ENCODE measurements at places on chromosomes 16 and 17. TPM values are rescaled to one million over a fixed set of nuclear protein-coding genes. Genes with fewer than 3 reads are reported as not detected.

FLYWCH2 gene
- total RNA-seq: 21.2 TPM

DNA sequence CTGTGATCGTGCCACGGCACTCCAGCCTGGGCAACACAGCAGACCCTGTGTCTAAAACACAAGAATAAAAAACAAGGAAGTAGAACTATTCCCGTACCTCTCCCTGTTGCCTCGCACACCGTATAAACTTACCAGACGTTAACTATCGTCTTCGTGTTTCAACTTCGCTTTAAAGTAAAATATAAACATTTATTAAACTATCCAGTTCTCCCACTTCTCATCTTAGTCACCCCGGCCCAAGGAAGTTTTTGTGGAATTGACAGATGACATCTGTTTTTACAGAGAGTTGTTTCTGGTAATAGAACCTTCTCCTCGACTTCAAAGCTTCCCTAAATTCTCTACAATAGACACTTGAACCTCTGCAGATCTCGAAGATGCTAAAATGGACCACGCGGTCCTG, 83.1 kb downstream of the NXN start:
- DNase-seq: no peak

TEKT1 gene
- total RNA-seq: not detected

DNA sequence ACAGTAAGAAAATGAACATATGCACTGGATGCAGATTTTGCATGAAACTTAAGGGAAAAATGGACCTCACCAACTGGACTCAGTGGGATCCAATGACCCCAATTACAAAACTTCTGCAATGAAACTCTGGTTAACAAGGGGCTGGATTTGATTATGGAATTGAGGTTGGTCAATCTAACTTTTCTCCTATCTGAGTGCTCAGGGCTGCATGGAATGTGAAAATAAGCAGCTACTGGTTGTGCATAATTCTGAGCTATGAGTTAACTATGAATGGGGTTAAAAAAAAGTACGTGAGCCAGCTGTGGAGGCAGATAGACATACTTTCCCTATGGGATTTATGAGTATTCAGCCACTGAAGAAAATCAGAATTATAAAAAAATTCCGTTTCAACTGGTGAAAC, 9.2 kb downstream of the FAM20A start:
- no peak for DNase-seq

WNK4 gene
- 0.12 TPM for total RNA-seq

- no peak for DNase-seq
Observed at GRCh38 chr16:7791028-7791590, 458.5 kb downstream of the RBFOX1 start.

- DNase-seq: no peak
Observed at GRCh38 chr16:5516115-5516514, 418.5 kb upstream of the EEF2KMT start.

- DNase-seq: no peak
Observed at GRCh38 chr16:76777721-76778465, 413.1 kb upstream of the MON1B start.

GRCh38 chr16:17832738-17833137, 362.0 kb upstream of the XYLT1 start:
- DNase-seq: no peak

GRCh38 chr17:21215935-21216334, 2.0 kb upstream of the TMEM11 start:
- no peak for DNase-seq

- DNase-seq: no peak
Observed at GRCh38 chr17:35554668-35555067, 6.0 kb downstream of the SLFN14 start.

- DNase-seq: no peak
Observed at GRCh38 chr17:41547378-41547841, 19.3 kb upstream of the KRT19 start.

ANKS4B gene
- not detected for total RNA-seq

- peak; percentile 55 for DNase-seq
Observed at GRCh38 chr16:627454-628239, 3.1 kb upstream of the WFIKKN1 start.

DNA sequence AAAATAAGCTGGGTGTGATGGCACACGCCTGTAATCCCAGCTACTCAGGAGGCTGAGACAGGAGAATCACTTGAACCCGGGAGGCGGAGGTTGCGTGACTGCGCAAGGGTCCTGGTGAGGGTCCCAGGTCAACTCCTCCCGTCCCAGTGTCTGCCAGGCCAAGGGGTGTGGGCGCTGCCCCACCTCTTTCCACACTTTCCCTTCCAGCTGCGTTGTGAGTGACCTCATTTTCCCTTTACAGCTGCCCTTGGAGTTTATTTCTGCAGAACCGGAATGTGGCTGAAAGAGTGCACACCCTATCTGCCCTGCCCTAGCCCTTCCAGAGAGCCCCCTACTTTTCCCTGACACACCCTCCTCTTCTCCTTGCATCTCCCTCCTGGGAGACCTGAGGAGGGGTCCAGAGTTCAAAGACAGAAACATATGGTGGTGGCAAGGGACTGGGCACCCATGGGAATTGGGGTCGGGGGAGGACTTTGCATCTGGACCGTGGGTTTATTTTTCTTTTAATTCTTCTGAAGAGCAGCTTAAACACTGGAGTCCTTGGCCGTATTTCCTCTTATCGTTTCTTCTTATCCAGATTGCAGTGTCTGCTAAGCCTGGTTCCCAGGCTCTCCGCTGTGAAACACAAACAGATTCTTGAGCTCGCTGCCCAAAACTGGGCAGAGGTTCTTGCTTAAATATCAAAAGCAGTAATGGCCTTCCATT, 20.9 kb downstream of the MRC2 start:
- DNase-seq: no peak

- DNase-seq: peak; percentile 86
Observed at GRCh38 chr16:1003391-1004347, 22.1 kb downstream of the SOX8 start.

DNA sequence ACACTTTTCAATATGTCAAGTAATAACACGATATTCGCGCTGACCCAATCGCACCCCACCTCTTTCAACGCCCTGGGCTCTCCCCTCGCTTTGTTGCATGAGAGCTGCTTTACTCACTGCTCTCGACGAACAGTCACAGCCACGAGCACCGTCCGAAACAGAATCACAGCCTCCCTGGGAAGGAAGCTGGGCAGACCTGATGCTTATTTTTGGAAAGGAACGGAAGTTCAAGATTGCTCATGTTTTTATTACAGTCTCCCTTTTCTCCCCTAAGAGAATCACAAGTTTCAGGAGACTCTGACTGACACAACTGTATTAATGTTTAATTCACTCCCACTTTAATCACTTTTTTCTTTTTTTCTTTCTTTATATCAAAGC, 67.8 kb downstream of the ANKRD11 start:
- no peak for DNase-seq

GRCh38 chr17:21371511-21372081, 4.6 kb upstream of the KCNJ12 start:
- DNase-seq: no peak

All from activated CD4-positive, alpha-beta T cell treated with anti-CD3 and anti-CD28 coated beads, Interleukin-2, amount 10 ng/mL, durations not matched to agents 24 days and 14 days (primary cell).